ENCODE measurements at places on chromosomes 7 and 10. TPM values are rescaled to one million over a fixed set of nuclear protein-coding genes. Genes with fewer than 3 reads are reported as not detected.

DNA sequence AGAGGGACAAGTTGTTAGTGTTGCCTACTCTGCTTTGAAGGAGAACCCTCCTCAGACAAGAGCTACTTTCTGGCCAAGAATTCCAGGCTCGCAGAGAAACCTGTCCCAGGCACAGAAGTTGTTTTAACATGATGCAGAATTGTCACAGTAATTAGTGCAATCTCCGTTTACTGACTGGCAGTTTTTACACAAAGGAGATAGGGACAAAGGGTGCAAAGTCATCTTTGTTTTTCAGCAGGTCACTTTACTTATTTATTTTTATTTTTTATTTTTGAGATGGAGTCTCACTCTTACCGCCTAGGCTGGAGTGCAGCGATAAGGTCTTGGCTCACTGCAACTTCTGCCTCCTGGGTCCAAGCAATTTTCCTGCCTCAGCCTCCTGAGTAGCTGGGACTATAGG is 12.3 kb downstream of the TCF7L2 start:
- peaks cover 55% of the 10 kb centered on the region for H3K4me1 ChIP-seq
- peaks cover 10% of the 10 kb centered on the region for H3K36me3 ChIP-seq
- no peak for DNase-seq
- no peaks in the 10 kb centered on the region for H3K27me3 ChIP-seq

- no peaks in the 10 kb centered on the region for H3K36me3 ChIP-seq
- peaks cover 5% of the 10 kb centered on the region for H3K4me1 ChIP-seq
- H3K27ac ChIP-seq: no peak overlapping the region
- no peak overlapping the region for H3K4me3 ChIP-seq
- DNase-seq: peak; percentile 30
Measured at GRCh38 chr10:43230909-43231522, 35.8 kb downstream of the RASGEF1A start.

- H3K4me1 ChIP-seq: peaks cover 9% of the 10 kb centered on the region
- no peak overlapping the region for H3K4me3 ChIP-seq
- H3K36me3 ChIP-seq: peaks cover 10% of the 10 kb centered on the region
- H3K27ac ChIP-seq: no peak overlapping the region
- no peak for DNase-seq
Measured at GRCh38 chr7:105649727-105650381, 68.6 kb upstream of the EFCAB10 start.

The SPDYE8 gene
- total RNA-seq: not detected

The MMD2 gene
- not detected for total RNA-seq

The IKZF1 gene
- 61.9 TPM for total RNA-seq

All from lower lobe of right lung (tissue), 2 donors.